ENCODE measurements at places on chromosomes 4 and X. TPM values are rescaled to one million over a fixed set of nuclear protein-coding genes. Genes with fewer than 3 reads are reported as not detected.

Gene HERC6
- 12.9 TPM for total RNA-seq

Gene PDZD4
- 0.26 TPM for total RNA-seq

Gene HMX1
- not detected for total RNA-seq

Gene PPP4R3C
- total RNA-seq, result not detected

Gene ZFYVE28
- 8.2 TPM for total RNA-seq

Gene ITIH6
- total RNA-seq, result not detected

Gene GC
- not detected for total RNA-seq

Gene GABRG1
- total RNA-seq, result not detected

Gene SYP
- total RNA-seq, result 0.17 TPM

Gene TNIP2
- total RNA-seq, result 61.9 TPM

Gene KIT
- total RNA-seq, result 0.50 TPM

Gene USP26
- not detected for total RNA-seq

Gene TMPRSS11D
- not detected for total RNA-seq

Gene MAMLD1
- 0.77 TPM for total RNA-seq

Gene HTN1
- total RNA-seq, result not detected

Gene FRMPD4
- 0.50 TPM for total RNA-seq

Gene DHX15
- total RNA-seq, result 105 TPM

Gene ARHGEF38
- not detected for total RNA-seq

Gene STK26
- total RNA-seq, result 2.8 TPM

Gene PSAPL1
- not detected for total RNA-seq

Gene CLDN22
- not detected for total RNA-seq

Gene STK32B
- 0.50 TPM for total RNA-seq

Gene DGKK
- not detected for total RNA-seq

Gene MEPE
- total RNA-seq, result not detected

Gene AP1AR
- total RNA-seq, result 22.1 TPM

Gene ZNF41
- total RNA-seq, result 5.4 TPM

Gene CCNB3
- total RNA-seq, result 0.51 TPM

Gene XKRX
- total RNA-seq, result under 0.01 TPM

Gene SH3D19
- total RNA-seq, result 31.4 TPM

Gene TMEM255A
- under 0.01 TPM for total RNA-seq

Gene PDGFRA
- 363 TPM for total RNA-seq

Gene C4orf51
- total RNA-seq, result not detected

Gene CD38
- under 0.01 TPM for total RNA-seq

Gene MORC4
- total RNA-seq, result 43.7 TPM

Gene ARR3
- not detected for total RNA-seq

Gene MAPK10
- 8.0 TPM for total RNA-seq

Gene ASB11
- not detected for total RNA-seq

Gene CFAP99
- not detected for total RNA-seq

Gene CFAP47
- not detected for total RNA-seq

Gene ERAS
- not detected for total RNA-seq

Gene CFI
- total RNA-seq, result 10.2 TPM

Gene C1GALT1C1
- 27.4 TPM for total RNA-seq

Gene PNMA6A
- total RNA-seq, result 3.3 TPM

Gene HMGB3
- 5.4 TPM for total RNA-seq

Gene SLC25A31
- total RNA-seq, result not detected

Gene GPR173
- 2.3 TPM for total RNA-seq

Gene MAGEB10
- not detected for total RNA-seq

Gene SMR3B
- total RNA-seq, result not detected

Gene CLIC2
- total RNA-seq, result 6.7 TPM

Gene QDPR
- total RNA-seq, result 27.4 TPM

Gene SRPK3
- total RNA-seq, result 0.51 TPM

Gene MAGEA8
- not detected for total RNA-seq
